ENCODE measurements at places on chromosomes 12 and 14. TPM values are rescaled to one million over a fixed set of nuclear protein-coding genes. Genes with fewer than 3 reads are reported as not detected.

Gene ZC2HC1C
- 0.21 TPM for total RNA-seq

- DNase-seq, result no peak
Observed at GRCh38 chr12:114902665-114903064, 218.7 kb upstream of the TBX3 start.

DNA sequence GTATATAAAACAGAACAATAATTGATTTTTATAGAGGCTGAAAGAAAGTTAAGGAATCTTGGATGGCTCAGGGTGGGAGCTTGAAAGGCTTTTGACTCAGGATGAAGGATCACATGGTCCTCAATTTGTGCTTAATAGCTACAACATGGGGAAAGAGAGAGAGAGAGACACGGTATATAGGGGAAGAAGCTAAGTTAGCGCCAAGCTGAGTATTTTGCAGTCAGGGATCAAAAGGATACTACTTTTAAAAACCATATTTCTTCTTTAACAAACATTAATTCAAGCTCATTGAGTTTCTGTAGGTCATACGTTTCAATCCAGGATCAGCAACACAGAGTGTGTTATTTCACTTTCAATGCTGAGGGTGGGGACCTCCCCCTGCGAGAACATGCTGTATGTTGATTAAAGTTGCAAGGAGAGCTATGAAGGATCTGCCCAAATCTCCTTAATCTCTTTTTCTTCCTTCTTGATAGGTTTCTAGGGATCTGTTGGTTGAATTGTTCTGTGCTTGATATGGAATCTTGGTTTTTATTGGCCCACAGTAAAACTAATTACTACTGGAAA lies 133.1 kb upstream of the NUDT4 start:
- DNase-seq, result no peak

DNA sequence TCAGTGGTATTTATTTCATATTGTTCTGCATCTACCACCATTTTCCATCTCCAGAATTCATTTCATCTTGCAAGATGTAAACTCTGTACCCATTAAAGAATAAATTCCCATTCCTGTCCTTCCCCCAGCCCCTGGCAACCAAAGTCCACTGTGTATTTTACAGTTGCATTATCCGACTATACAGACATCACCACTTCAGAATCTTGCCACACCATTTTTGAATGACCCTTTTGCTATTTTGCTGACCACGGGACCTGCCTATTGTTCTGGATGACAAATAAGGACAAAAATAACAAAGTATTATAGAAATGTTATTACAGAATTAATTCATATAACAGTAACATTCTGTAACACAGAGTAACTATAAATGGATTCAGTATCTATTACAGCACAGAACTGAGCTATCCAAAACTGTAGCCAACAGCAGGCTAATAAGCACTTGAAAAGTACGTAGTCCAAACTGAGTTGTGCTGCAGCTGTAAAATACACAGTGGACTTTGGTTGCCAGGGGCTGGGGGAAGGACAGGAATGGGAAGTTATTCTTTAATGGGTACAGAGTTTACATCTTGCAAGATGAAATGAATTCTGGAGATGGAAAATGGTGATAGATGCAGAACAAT lies 61.3 kb downstream of the CDK17 start:
- no peak for DNase-seq

Gene C1QL4
- 3.8 TPM for total RNA-seq

Gene CCDC85C
- 5.8 TPM for total RNA-seq

Gene SMCO3
- total RNA-seq, result not detected

GRCh38 chr14:68241862-68242487 lies 422.4 kb downstream of the RAD51B start:
- DNase-seq, result no peak

Gene RD3L
- not detected for total RNA-seq

DNA sequence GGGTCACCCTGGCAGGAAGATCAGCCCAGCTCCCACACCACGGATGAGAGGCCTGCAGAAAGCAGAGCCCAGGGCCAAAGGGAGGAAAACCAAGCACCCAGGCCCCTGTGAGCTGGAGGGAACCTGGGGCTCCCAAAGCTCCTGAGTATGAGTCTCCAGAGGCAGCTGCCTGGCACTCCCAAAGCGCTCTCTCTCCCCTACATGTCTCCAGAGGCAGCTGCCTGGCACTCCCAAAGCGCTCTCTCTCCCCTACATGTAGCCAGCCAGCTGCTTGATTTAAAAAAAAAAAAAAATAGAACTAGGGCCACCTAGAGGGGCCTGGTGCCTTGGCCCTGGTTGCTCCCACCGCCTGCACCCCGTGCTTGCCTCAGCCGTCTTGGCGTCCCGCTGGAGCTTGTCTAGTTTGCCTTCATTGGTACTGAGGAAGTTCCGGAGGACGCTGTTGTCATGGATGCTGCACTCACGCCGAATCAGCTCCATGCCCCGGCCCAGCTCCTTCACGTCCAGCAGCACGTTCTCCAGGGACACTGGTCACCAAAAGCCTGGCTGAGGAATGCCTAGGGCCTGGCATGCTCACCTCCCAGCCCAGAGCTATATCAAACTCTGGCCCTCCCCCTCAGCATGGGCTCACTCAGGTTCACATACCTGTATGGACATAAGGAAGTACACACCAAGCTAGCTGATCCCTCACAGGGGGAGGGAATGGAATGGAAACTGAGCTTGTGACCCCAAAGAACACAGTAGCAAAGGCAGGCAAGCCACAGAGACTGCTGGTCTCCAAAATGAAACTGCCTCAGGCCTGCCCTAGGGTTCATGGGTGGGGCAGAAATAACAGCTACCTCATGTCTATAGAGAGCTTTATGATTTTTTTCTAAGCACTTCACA lies 24.7 kb downstream of the PRPF40B start:
- DNase-seq, result no peak

DNA sequence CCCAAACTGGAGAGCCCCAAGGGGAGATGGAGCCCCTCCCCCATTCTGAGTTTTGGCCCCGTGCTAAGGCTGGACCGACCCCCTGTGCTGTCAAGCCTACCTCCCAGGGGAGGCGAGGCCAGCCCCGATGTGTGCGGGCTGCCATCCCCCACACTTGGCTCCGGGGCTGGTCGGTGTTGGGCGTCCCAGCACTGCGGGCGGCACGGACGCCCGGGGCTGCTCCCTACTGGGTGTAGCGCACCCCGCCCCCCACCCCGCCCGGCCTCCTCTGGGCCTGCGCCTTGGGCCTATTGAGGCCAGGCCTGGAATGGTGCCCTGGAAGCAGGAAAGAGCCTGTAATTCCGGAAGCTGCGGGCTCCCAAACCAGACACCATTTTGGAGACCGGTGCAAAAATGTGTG lies 2.6 kb downstream of the DCAF4 start:
- DNase-seq, result no peak

- DNase-seq, result no peak
Observed at GRCh38 chr14:102088012-102088792, 1.4 kb upstream of the HSP90AA1 start.

Gene COX8C
- total RNA-seq, result not detected

GRCh38 chr12:25959071-25959961 lies 834 bp downstream of the RASSF8 start:
- peak; percentile 32 for DNase-seq

GRCh38 chr12:28388879-28389278 lies 198.6 kb downstream of the CCDC91 start:
- DNase-seq, result no peak

Gene IKBIP
- 34.3 TPM for total RNA-seq

Gene CLEC4D
- total RNA-seq, result not detected

DNA sequence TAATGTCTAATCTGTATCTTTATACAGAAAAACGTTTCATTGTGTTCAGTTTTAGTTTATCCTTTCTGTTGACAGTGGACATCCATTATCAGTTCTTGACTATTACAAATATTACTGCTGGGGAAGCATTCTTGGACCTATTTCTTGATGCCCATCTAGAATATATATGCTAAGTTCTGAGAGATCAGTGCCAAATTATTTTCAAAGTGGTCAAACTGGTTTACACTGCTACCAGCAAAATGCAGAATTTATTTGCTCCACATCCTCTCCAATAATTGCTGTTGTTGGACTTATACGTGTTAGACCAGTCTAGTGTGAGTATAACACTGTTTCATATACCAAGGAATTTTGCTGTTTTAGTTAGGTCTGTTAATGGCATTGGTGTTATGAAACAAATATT lies 85.5 kb upstream of the TRAF3 start:
- no peak for DNase-seq

DNA sequence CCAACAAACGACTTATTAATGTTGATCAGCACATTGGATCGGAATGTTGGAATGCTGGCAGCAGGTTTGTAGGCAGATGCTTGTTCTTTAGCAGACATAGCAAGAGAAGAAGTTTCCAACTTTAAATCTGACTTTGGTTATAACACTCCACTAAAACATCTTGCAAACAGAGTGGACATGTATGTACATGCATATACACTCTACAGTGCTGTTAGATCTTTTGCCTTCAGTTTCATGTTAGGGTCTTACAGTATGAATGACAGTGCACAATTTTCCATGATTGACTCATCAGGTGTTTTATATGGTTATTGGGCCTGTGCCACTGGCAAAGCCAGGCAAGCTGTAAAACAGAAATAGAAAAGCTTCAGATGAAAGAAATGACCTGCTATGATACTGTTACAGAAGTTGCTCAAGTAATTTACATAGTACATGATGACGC lies 14.3 kb upstream of the DHRS7 start:
- DNase-seq, result no peak

- DNase-seq, result no peak
Observed at GRCh38 chr14:23058654-23059504, 1.6 kb upstream of the CDH24 start.

DNA sequence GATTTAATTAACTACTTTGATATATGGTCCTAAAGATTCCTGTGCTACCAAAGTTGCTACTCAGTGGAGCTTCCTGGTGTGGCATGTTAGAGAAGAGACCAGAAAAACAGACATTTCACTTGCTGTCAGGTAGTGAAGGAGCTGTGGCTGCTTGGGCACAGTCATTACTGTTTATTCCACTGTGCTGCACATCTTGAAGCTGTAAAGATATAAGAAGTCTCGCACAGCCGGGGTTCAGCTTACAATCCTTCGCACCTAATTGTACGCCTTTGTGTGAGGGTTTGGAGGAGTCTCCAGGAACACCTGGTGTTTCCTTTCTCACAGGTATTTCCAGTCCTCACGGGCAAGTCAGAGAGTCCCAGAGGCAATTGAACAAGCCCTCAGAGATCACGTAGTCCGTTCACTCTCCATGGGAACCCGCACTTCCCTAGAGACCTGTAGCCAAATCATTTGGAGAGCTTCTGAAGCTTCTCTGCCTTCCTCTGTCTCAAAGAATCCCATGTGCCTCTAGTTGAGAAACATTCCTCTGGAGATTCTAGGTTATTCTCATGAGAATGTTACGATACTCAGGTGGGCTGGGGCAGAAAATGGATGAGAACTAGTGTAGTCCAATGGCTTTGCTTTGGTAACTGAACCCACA lies 4.1 kb downstream of the EVL start:
- DNase-seq, result no peak

Gene MAP3K9
- total RNA-seq, result 2.7 TPM

GRCh38 chr12:120713861-120714482 lies 3.7 kb downstream of the UNC119B start:
- peak; percentile 70 for DNase-seq

DNA sequence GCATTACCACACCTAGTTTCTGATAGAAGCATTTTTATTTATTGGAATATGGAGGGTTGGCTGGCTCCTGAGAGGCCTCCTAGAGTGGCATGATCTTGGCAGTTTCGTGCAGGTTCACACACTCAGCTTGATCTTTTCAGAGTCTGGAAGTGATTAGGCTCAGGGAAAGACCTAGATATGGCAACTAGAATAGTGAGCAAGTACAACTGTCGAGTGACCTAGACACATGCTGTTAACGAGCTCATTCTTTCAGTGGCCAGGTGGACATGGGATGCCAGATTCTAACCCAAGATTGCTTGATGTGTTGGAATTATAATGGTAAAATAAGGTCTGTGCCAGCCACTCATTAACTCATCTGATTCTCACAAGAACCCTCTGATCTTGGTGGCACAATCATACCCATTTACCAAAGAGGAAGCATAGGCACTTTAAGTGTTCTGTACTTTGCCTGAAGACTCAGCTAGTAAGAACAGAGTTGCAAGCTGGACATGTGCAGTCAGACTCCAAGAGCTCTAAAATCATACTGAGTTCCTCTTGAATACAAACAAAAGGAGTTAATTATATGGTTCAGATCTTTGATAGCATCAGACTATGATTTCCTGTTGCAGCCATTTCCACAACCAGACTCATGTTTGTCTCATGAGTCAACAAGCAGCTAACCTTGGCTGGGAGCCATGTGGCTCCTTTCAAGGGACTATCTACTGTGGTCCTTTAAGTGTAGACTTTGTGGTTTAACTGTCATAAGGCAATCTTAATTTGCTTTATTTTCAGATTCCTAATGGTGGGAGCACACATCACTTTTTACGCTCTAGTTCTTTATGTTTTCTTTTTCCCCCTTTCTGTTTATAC lies 144.2 kb downstream of the PLEKHA5 start:
- peak; percentile 97 for DNase-seq

DNA sequence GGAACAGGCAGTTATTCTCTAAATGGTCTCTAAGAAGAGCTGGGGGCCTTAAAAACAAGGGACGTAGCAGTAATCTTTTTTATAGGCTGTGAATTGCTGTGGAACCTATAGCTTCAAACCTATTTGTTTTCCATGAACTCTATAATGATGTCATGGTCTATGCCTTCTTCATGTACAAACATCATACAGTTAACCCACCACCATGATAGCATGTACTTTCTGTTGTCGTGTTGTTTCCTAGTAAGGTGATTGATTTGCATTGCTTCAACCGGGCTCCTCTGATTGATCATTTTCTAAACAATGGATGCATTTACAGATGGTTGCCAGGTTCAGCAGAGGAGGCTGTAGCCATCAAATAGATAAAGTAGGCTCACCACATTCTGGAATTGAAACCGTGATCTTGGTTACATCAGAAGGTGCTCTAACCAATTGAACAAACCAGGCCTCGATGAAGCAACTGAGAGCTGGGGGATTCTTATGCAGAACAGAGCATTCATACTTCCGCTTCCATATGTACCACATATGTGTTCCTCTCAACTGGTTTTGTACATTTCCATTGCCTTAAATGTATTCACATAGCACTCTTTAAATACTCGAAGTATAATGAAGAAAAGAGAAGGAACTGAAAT lies 25.6 kb upstream of the PCNX1 start:
- no peak for DNase-seq

Gene MYF6
- total RNA-seq, result not detected

DNA sequence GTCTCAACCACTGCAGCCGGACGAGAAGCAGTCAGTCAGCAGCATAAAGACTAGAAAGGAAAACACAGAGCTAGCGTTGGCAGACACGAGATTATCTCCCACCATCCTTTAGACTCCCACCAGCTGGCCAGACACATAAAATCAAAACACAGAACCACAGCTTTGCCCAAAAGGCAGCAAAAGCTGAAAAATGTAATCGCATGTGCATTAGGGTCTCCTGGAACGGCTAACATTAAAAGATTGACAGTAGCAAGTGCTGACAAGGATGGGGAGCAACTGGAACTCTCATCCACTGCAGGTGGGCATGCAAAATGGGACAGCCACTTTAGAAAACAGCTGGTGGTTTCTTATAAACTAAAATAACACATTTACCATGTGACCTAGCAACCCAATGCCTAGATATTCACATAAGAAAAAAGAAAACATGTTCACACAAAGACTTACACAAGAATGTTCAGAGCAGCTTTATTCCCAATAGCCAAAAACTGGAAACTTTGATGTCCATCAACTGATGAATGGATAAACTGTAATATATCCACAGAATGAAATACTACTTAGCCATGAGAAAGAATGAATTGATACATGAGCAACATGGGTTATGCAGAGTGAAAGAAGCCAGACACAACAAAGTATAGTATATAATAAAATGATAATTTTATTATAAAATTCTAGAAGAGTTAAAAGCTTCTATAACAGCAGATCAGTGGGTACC lies 37.7 kb downstream of the NCOR2 start:
- no peak for DNase-seq

- no peak for DNase-seq
Observed at GRCh38 chr14:99616832-99617800, 13.1 kb upstream of the CCDC85C start.

Gene ASIC1
- total RNA-seq, result 3.4 TPM
